ENCODE measurements at places on chromosomes 7 and 10. TPM values are rescaled to one million over a fixed set of nuclear protein-coding genes. Genes with fewer than 3 reads are reported as not detected.

SPDYE18 gene
- total RNA-seq = not detected

PALD1 gene
- total RNA-seq = 8.0 TPM

TUBAL3 gene
- total RNA-seq = 0.57 TPM

SGCE gene
- total RNA-seq = 53.6 TPM

ATP6V0A4 gene
- 0.15 TPM for total RNA-seq

SDK1 gene
- total RNA-seq = 0.27 TPM

STAG3 gene
- 0.22 TPM for total RNA-seq

KNDC1 gene
- 1.4 TPM for total RNA-seq

CACNB2 gene
- not detected for total RNA-seq

PRRT4 gene
- total RNA-seq = 0.54 TPM

ITGB8 gene
- total RNA-seq = 0.81 TPM

SPDYE2 gene
- total RNA-seq = not detected

HSPA12A gene
- total RNA-seq = 12.6 TPM

LRIT1 gene
- not detected for total RNA-seq

INA gene
- 31.4 TPM for total RNA-seq

All from A549 treated with CORT108297 at 1 μM for 4 hours (cell line).